ENCODE measurements at places on chromosomes 3 and 15. TPM values are rescaled to one million over a fixed set of nuclear protein-coding genes. Genes with fewer than 3 reads are reported as not detected.

- H3K4me1 ChIP-seq: no peaks in the 10 kb centered on the region
- H3K27ac ChIP-seq: no peak overlapping the region
- peaks cover 1% of the 10 kb centered on the region for H3K27me3 ChIP-seq
- H3K4me3 ChIP-seq: no peak overlapping the region
- DNase-seq: no peak
Measured at GRCh38 chr3:121648219-121648958, 12.3 kb downstream of the HCLS1 start.

GRCh38 chr3:128210711-128211110, 57.4 kb downstream of the EEFSEC start:
- no peak overlapping the region for H3K4me3 ChIP-seq
- no peaks in the 10 kb centered on the region for H3K4me1 ChIP-seq
- no peaks in the 10 kb centered on the region for H3K36me3 ChIP-seq
- H3K27me3 ChIP-seq: no peaks in the 10 kb centered on the region
- no peak overlapping the region for H3K27ac ChIP-seq

DNA sequence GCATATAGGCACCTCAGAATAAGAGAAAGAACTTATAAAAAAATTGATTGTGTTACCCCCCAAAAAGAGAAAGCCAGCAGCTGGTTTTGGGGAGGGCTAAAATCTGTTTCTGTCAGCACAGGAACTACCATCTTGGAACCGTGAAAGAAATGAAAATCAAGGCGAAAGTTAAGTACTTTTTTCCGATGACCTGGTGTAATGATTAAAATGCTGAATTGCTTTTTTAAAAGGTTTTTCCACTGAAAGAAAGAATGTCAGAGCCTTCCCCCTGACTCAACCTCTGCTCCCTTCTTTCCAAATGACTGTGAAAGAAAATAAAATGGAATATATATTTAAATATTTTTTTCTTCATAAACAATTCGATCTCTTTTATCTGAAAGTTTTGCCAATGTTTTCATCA, 570.5 kb upstream of the CFAP20DC start:
- no peak overlapping the region for H3K4me3 ChIP-seq
- no peaks in the 10 kb centered on the region for H3K27me3 ChIP-seq
- no peak overlapping the region for H3K27ac ChIP-seq
- H3K4me1 ChIP-seq: no peaks in the 10 kb centered on the region
- H3K36me3 ChIP-seq: no peaks in the 10 kb centered on the region
- DNase-seq: no peak

DNA sequence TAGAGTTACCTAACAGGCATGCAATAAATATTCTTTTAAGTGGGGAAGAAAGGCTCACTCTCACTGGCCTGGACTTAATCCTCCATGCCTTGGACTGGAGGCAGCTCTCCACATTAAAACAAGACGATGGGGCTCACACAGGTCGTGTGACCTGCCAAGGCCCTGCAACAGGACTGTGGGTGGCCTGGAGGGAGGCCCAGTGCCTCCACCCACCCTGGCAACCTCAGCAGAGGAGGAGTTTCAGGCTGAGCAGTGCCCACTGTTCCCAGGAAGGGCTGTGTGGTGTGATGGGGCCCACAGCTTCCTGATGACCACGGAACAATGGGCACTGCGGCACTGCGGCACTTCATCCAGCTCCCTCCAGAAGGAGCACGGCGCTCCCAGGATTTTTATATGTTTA, 5.5 kb downstream of the UROC1 start:
- no peak overlapping the region for H3K4me3 ChIP-seq
- H3K27ac ChIP-seq: no peak overlapping the region
- H3K27me3 ChIP-seq: no peaks in the 10 kb centered on the region
- no peaks in the 10 kb centered on the region for H3K36me3 ChIP-seq
- no peaks in the 10 kb centered on the region for H3K4me1 ChIP-seq
- no peak for DNase-seq

GRCh38 chr3:126398423-126399350, 4.0 kb downstream of the CFAP100 start:
- no peak overlapping the region for H3K27ac ChIP-seq
- H3K36me3 ChIP-seq: no peaks in the 10 kb centered on the region
- no peak overlapping the region for H3K4me3 ChIP-seq
- no peaks in the 10 kb centered on the region for H3K27me3 ChIP-seq
- no peak for DNase-seq

GRCh38 chr3:18245721-18246120, 179.4 kb downstream of the SATB1 start:
- DNase-seq: no peak
- no peak overlapping the region for H3K4me3 ChIP-seq
- H3K36me3 ChIP-seq: no peaks in the 10 kb centered on the region
- H3K27ac ChIP-seq: no peak overlapping the region
- peaks cover 3% of the 10 kb centered on the region for H3K4me1 ChIP-seq
- no peaks in the 10 kb centered on the region for H3K27me3 ChIP-seq

The ADAMTS9 gene
- 0.05 TPM for total RNA-seq

The ITIH1 gene
- total RNA-seq: 0.37 TPM

The SV2B gene
- total RNA-seq: not detected

The ZNF621 gene
- total RNA-seq: 23.5 TPM

Data from HCT116 (cell line).